ENCODE measurements at places on chromosomes 4 and X. TPM values are rescaled to one million over a fixed set of nuclear protein-coding genes. Genes with fewer than 3 reads are reported as not detected.

DNA sequence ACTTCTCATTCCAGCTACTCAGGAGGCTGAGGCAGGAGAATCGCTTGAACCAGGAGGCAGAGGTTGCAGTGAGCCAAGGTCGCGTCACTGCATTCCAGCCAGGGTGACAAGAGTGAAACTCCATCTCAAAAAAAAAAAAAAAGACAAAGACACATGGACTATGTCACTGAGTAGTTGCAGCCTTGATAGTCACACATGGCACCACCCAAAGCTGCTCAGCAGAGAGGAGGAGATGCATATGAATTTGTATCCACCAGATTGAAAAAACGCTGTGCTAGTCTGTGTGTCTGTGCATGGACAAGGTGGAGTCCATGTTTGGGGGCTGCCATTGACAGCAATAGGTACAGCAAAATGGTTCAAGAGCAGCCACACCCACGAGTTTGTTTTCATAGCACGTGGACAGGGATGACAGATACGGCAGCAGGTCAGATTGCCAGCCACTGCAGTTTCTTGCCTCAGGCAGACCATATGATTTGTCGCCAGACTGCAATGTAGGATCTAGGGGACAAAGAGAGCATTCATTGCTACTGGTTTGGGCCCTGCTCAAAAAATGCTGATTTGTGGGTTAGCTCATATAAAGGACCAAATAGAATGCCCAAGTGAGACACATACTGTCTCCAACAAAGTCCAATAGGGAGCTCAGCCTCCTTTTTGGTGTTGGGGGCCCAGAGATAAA lies 89.9 kb downstream of the CEP135 start:
- DNase-seq: no peak

GRCh38 chr4:26201120-26201519 lies 119.7 kb upstream of the RBPJ start:
- DNase-seq: no peak

The FAM156A gene
- 5.7 TPM for total RNA-seq

- DNase-seq: no peak
These were observed 126.9 kb upstream of the NEIL3 start for GRCh38 chr4:177182728-177183127.

- DNase-seq: no peak
These were observed 733.3 kb downstream of the RPA4 start for GRCh38 chrX:97616883-97617530.

DNA sequence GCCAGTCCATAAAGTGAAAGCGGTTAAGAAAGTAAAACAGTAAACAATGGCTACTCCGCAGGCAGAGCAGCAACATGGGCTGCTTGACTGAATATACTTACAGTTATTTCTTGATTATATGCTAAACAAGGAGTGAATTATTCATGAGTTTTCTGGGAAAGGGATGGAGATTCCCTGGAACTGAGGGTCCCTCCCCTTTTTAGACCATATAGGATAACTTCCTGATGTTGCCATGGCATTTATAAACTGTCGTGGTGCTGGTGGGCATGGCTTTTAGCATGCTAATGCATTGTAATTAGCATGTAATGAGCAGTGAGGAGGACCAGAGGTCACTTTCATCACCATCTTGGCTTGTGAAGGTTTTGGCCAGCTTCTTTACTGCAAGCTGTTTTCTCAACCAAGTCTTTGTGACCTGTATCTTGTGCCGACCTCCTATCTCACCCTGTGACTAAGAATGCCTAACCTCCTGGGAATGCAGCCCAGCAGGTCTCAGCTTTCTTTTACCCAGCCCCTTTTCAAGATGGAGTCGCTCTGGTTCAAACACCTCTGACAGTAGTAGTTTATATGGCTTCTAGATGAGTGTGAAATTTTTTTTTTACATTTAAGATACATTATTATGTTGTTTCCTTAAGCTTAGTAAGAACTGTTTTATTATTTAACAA lies 514.8 kb upstream of the TENM3 start:
- no peak for DNase-seq
